ENCODE measurements at places on chromosomes 7 and 10.

DNA sequence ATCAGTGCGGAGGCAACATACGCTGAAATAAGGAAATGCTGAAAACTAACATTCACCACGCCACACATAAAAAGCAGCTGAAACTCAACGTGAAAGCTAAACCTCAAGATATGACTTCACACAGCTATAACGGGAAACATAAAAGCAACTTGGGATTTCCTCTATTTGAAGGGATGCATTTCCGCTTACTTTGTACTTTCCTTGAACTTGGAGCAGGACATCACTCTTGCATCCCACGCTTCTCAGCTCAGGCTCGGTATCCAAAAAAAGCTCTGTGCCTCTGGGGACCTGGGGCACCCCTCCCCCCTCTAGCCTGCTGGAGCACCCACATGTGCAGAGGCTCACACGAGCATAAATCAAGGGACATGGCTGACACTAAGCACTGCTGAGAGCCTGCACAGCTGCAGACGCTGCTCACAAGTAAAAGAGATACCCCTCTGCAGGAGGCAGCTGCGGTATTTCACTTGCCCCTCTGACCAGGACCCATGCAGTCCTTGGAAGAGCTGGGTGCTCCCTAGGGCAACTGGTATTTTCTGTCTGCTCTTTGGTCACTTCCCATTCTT lies 34.2 kb downstream of the PARD3 start:
- DNase-seq: peak; percentile 2

GRCh38 chr10:7763929-7764328 lies 23.9 kb downstream of the KIN start:
- no peak for DNase-seq

- peak; percentile 66 for DNase-seq
Observed at GRCh38 chr10:126013489-126014281, 117.3 kb downstream of the FANK1 start.

DNA sequence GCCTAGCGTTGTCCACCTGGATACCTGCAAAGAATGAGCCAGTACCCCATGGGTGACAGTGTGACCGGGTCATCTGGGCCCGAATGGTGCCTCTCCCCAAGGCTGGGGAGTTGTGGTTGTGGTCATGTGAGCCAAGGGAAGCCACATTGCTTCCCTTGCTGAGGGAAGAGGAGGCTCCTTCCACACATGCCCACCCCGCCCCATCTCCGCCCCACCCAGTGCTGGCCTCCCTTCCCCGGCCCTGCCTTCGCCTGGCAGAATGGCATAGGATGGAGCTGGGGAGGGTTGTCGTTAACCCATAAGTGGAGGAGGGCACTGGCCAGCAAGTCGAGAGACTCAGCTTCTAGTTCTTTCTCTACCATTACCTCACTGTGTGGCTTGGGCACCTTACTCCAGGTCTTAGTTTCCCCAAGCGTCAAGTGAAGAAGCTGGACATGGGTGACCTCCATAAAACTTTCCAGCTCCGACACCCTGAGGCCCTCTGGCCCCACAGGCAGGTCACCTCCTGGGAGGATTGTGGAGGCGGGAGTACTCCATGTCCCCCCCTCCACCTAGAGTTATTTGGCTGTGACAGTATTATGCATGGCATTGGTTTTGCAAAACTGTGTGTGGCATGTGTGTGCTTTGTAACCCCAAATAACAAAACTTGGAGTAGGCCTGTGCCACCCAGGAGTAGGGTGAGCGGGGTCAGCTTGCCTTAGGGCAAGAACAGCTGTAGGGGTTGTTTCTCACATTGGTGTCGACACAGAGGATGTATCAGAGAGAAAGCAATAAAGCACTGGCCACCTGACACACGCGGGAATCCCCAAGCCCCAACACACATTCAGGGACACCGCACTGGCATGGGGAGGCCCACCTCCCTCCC lies 90.5 kb upstream of the MACROH2A2 start:
- no peak for DNase-seq

- DNase-seq: no peak
Observed at GRCh38 chr7:69635555-69636185, 37.4 kb downstream of the AUTS2 start.

DNA sequence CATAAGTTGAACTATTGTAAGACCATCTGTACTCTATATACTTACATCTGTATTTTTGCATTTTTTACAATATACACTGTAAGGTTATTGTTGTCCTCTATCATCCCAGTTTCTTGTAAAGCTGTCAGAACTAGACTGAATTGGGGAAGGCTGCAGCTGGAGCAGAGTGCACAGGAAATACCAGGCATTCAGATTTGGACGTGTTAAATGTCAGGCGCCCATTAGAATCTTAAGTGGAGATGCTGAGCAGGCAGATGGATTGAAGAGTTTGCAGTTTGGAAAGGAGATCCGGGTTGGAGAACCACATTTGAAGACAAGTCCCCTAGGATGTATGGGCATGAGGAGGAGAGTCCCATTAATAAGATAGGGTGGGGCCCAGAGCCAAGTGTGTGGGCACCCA lies 40.4 kb downstream of the MTURN start:
- DNase-seq: no peak

DNA sequence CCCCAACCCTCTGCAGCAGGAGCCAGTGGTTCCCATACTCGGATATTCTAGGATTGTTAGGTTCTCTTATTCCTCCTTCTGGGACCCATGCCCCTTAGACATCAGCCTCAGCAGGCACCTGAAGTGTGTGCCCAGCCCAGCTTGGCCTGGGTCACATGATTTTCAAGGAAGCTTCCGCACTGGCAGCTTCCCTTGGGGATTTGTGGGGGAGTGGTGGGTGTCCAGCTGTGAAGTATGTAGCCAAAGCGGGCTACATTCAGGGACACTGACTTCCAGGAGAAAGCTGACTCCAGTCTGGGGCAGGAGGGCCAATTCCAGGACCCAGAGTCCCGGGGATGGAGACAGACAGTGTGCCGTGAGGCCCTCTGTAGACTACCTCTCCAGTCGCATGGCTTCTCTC lies 1.3 kb downstream of the LDB1 start:
- DNase-seq: peak; percentile 36

GRCh38 chr10:112374724-112375541 lies 1.0 kb downstream of the ACSL5 start:
- DNase-seq: peak; percentile 46

DNA sequence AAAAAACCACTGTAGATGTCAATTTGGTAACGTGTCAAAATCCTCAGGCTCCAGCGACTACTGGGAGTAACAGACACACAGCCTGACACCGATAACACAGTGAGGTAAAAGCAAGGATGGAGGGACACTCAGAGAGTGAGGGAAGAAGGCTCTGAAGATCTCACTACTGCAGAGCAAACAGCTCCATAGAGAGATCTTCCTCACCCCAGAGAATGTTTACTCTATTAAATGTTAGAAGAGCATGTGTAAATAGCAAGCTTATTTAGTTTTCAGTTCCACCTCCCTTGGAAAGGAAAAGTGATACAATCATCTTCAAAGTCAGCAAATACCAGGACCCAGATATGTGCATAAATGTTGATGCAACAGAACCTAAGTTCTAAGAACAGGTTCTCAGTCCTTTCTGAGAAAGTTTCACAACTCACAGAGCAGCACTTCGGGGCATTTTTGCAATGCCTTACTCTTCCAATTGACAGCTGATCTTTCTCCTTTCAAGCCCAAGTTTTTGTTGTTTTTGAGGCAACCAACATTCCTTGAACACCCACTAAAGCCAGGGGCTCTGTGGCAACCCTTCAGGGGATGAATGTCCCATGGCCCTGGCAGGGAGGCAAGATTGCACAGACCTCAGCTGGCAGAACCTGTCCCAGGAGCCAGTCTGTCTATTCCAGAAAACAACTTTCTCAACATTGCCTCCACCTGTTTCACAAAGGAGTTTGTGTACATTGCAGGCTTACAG lies 177.4 kb downstream of the SFMBT2 start:
- peak; percentile 27 for DNase-seq

- no peak for DNase-seq
Observed at GRCh38 chr10:122102146-122102868, 113.3 kb downstream of the TACC2 start.

DNA sequence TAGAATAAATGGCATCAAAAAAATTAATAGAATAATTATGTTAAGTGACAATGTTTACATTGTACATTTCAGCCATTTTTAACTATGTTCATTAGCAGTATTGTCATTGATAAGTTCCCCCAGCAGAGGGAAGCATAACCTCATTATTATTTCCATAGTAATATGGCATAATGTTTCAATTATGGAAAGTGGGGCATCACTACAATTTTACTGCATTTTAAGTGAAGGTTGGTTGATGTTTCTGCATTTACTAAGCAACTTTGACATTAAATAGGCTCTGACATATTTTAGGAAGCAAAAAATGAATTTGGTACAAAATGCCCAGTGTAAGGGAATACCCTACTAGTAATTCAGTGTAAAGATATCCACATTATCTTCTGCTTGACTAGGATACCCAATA lies 218.3 kb downstream of the SEMA3A start:
- peak; percentile 47 for DNase-seq

DNA sequence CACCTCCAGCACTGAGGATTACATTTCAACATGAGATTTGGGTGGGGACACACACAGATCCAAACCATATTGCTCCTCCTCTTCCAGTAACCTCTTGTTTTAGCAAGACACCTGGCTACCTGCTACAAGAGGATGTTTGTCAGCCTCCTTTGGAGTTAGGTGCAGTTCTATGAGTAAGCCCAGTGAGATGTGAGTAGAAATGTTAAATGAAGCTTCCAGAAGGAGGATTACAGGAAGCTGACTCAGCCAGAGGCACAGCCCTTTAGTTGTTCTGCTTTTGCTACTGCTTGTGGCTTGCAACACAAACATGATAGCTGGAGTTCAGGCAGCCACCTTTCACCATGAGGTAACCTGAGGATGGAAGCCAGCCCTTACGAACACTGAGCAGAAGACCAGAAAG lies 382.7 kb upstream of the RNF32 start:
- no peak for DNase-seq

GRCh38 chr7:139667377-139667776 lies 110.4 kb downstream of the HIPK2 start:
- no peak for DNase-seq

- DNase-seq: no peak
Observed at GRCh38 chr7:88223265-88223664, 3.4 kb upstream of the SRI start.

GRCh38 chr7:148650232-148650858 lies 48.4 kb upstream of the CUL1 start:
- DNase-seq: no peak

DNA sequence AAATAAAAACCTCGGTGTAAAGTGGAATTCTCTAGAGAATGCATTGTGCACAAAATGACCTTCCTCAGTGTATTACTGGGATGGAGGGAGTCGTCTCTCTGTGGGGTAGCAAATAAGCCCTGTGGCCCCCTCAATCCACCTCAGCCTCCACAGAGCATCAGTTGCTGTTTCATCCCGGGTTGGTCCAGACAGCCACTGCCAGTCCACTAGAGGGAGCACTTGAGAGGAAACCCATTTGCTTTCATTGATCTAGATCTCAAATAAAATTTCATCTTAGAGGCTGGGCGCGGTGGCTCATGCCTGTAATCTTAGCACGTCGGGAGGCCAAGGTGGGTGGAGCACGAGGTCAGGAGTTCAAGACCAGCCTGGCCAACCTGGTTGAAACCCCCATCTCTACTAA lies 1128.7 kb downstream of the CNTNAP2 start:
- peak; percentile 44 for DNase-seq

- DNase-seq: no peak
Observed at GRCh38 chr7:152743600-152743999, 16.0 kb upstream of the ACTR3B start.

DNA sequence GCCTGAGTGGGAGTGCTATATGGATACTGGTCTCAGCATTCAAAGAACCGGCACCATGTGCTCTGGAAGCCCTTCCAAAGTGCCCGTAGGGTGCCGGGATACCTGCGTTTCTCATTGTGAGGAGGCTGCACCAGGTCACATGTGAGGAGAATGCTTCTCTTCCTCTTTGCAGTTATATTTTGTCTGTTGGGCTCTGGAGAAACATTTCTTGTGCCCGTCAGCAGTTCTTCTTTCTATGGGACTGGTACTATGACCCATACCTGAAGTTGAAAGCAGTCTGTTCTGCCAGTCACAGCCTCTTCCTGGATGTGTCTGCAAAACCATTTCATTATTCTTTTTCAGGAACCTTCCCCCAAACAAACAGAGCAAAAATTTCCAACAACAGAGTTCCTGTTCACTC lies 465.0 kb downstream of the SUGCT start:
- no peak for DNase-seq

DNA sequence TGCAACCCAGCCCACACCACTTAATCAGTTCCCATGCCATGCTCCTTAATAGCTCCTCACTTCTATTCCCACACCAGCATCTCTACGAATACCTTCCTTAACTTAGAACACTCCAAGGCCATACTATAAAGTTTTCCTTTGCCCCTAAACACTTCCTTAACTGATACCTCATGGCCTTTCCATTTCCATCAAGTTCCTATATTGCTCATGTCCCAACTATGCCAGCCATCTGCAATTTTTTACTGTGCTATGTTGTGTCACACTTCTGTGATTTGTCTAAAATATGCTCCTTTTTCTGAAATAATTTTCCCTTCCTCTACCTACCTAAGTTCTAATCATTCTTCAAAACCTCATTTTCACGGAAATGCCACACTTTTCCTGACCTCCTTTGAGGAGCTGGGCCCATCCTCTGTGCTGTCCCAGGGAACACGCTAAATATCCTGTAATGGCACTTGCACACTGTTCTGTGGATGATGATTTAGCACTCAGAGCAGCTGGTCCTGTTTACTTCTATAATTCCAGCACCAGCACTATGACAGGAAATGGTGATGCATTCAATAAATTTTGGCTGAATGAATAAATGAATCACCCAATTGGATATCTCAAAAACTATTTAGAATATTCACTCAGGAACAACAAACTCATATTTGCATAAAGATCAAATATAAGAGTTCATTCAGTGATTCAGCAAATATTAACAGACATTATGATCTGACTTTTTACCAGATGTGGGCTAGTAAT lies 266.5 kb upstream of the HGF start:
- DNase-seq: no peak

- no peak for DNase-seq
Observed at GRCh38 chr10:121154846-121155245, 303.7 kb downstream of the WDR11 start.

- DNase-seq: no peak
Observed at GRCh38 chr7:78018641-78019446, 220.3 kb downstream of the PHTF2 start.

DNA sequence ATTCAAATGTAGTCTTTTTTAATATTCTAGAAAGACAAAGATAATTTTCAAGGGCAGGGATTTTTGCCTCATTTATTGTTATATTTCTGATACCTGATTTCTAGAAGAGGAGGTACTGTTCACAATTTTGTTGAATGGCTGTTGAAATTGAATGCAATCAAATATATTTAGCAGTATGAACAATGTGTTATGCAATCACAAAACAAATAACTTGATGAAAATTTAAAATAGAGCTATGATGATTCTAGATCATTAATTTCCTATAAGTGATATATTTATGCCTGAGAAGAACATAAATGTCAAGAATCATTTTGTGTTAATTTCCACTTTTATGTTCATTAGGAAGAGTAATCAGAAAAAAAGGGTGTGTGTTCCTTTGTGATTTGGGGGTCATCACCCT lies 114.6 kb upstream of the CNTNAP2 start:
- DNase-seq: no peak

- DNase-seq: no peak
Observed at GRCh38 chr7:1755783-1756625, 85.9 kb downstream of the ELFN1 start.

- no peak for DNase-seq
Observed at GRCh38 chr7:114141415-114141814, 222.6 kb upstream of the PPP1R3A start.
